ENCODE measurements at places on chromosomes 13 and 19.

DNA sequence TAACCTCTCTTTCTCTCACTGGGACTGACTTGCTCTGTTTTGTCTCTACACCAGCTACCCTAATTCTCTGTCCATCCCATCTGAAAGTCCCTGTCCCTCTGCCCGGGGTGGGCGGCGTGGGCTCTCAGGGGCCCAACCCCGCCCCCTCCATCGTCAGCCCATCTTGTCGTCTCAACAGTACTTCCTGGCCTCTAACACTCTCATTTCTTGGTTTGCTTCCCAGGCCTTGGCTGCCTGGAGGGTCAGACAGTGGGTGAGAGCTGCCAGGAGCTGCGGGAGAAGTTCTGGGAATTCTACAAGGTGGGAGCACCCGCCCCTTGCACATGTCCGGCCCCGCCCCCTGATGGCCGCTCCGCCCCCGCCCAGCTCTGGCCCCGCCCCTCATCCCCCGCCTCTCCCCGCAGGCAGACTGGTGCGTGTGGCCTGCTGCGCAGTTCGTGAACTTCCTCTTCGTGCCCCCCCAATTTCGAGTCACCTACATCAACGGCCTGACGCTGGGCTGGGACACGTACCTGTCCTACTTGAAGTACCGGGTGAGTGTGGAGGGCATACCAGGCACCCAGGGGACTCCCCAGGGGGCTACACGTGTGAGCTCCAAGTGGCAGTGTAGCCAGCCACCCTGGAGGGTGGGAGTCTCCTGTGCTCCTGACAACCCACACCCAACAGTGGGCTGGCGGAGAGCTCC lies 1.7 kb downstream of the MPV17L2 start:
- peak; percentile 85 for DNase-seq

DNA sequence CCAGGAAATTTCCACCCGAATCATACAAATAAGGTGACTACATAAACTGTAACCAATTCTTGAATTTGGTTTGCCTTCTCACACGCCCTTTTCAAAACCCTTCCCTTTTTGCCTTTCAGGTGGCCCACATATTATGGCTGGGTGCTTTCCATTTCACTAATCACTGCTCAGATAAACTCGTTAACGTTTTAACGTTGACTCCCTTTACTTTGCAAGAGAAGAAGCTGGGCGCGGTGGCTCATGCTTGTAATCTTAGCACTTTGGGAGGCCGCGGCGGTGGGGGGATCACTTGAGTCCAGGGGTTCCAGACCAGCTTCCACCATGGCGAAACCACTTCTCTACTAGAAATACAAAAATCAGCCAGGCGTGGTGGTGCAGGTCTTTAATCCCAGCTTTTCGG lies 19.8 kb upstream of the ZNF91 start:
- no peak for DNase-seq

GRCh38 chr13:71219698-71220415 lies 647.1 kb downstream of the DACH1 start:
- DNase-seq, result no peak

- DNase-seq, result no peak
These were observed 2.9 kb downstream of the NUMBL start for GRCh38 chr19:40687525-40688016.
